ENCODE measurements at places on chromosomes 1 and 21. TPM values are rescaled to one million over a fixed set of nuclear protein-coding genes. Genes with fewer than 3 reads are reported as not detected.

- H3K4me3 ChIP-seq = no peak overlapping the region
- no peak overlapping the region for H3K27ac ChIP-seq
- DNase-seq = no peak
- H3K27me3 ChIP-seq = no peaks in the 10 kb centered on the region
- no peaks in the 10 kb centered on the region for H3K36me3 ChIP-seq
- H3K4me1 ChIP-seq = no peaks in the 10 kb centered on the region
Observed at GRCh38 chr1:87941337-87941946, 612.8 kb downstream of the LMO4 start.

DNA sequence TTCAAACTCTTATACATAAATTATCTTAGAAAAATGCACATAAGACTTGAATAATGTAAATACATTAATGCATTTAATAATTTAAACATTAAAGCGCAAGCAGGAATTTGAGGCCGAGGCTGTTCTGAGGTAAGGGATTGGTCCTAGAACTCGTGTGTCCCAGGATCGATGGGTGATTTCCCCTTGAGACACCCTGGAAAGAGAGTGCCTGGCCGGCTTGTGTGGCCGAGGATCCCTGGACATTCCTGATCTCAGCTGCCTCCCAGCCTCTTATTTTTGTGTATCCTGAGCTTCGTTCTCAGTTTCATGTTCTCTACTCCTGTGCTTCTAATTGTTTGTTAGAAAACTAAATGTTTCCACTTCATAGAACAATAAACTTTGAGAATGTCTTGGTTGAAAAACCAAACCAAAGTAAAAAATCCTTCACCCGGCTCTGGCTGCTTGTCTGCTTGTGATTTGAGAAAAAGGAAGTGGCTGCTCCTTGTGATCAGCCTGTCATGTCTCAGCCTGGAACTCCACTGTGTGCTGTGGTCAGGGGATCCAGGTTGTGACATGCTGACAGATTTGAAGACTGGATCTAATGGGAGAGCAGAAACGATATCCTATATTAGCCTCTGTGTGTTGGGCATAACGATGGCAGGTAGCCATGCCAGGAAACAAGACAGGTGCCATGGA is 40.7 kb downstream of the PEX14 start:
- no peak overlapping the region for H3K27ac ChIP-seq
- no peaks in the 10 kb centered on the region for H3K27me3 ChIP-seq
- peaks cover 72% of the 10 kb centered on the region for H3K4me1 ChIP-seq
- no peak overlapping the region for H3K4me3 ChIP-seq
- no peak for DNase-seq
- H3K36me3 ChIP-seq = peaks cover 17% of the 10 kb centered on the region

DNA sequence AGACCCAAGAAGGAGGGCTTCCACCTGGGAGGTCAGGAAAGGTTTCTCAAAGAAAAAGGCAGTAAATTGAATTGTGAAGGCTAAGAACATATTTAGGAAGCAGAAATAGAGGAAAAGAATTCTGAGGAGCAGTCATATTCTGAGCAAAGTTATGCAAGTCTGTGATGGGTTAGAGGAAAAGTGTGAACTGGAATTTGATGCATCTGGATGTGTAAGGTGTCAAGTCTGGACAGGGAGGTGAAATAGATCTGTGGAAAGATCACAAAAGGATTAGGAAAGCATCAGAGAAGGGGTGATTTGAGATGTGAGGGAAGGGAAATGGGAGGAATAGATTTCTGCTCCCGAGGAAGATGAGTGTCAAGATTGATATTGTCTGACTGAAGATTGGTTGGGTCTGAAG is 18.1 kb upstream of the PRDM2 start:
- no peaks in the 10 kb centered on the region for H3K36me3 ChIP-seq
- H3K4me3 ChIP-seq = no peak overlapping the region

GRCh38 chr1:241990040-241990439 is 8.9 kb downstream of the MAP1LC3C start:
- H3K36me3 ChIP-seq = no peaks in the 10 kb centered on the region
- no peak overlapping the region for H3K27ac ChIP-seq
- no peak overlapping the region for H3K4me3 ChIP-seq
- DNase-seq = no peak
- no peaks in the 10 kb centered on the region for H3K4me1 ChIP-seq

DNA sequence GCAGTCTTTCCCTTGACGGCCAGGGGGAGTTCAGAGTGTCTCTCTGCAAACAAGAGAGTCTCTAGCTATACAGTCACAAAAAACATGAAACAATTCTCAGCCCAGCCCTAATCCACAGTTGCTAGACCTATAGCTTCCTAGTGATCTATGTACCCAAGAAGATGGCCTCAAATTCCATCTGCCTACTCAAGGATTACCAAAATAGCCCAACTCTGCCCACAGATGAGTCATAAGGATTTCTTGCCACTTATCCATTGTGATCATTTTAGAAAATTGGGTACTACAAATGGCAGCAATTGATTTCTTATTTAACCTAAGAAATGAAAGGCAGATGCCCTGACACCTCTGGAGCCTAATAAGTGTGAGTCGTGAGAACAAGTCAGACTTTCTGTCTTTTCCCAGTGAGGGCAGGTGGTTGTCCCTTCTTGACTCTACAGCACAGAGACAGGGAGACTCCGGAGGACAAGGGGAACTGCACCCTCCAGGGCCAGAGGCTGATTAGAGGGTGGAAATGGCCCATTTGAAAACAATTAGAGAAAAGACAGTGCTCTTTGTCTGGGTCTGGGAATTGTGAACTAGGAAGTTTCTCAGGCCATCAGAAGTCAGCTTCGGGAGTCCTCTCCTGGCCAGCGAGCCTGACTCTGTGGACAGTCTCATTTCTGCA is 65.4 kb downstream of the ABCA4 start:
- no peaks in the 10 kb centered on the region for H3K36me3 ChIP-seq
- DNase-seq = no peak
- H3K4me3 ChIP-seq = no peak overlapping the region

CD5L gene
- total RNA-seq = not detected

GRIK3 gene
- not detected for total RNA-seq

SLAMF8 gene
- 0.47 TPM for total RNA-seq

All from activated CD4-positive, alpha-beta T cell treated with anti-CD3 and anti-CD28 coated beads, Interleukin-2, amount 10 ng/mL, durations not matched to agents 7 days and 5 days (primary cell).